ENCODE measurements at places on chromosomes 7 and 10.

DNA sequence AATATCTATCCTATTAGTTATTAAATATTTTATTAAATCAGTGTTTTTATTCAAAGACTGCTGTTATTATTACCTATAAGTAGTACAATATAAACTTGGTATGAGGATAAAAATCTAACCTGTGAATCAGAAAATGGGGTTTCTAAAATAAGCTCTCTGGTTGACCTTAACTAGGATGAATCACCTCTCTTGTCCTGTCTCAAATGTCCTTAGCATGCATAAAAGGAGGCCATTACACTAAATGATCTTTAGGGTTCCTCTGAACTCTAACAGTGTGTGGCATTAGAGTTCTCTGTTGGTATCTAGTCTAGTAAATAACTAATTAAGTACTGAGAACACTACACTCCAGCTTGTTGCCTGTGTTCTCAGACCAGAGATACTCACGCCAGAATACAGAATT, 143.1 kb upstream of the LRRTM3 start:
- DNase-seq = no peak

GRCh38 chr7:74483402-74484336, 30.0 kb downstream of the GTF2IRD1 start:
- DNase-seq = no peak

- no peak for DNase-seq
Observed at GRCh38 chr10:17510242-17510908, 56.0 kb upstream of the ST8SIA6 start.

- no peak for DNase-seq
Observed at GRCh38 chr10:75431180-75432111, at the start of gene LRMDA. LRMDA (plus strand) TSS chr10:75431624.

GRCh38 chr7:38973760-38974159, 3.9 kb upstream of the POU6F2 start:
- no peak for DNase-seq

DNA sequence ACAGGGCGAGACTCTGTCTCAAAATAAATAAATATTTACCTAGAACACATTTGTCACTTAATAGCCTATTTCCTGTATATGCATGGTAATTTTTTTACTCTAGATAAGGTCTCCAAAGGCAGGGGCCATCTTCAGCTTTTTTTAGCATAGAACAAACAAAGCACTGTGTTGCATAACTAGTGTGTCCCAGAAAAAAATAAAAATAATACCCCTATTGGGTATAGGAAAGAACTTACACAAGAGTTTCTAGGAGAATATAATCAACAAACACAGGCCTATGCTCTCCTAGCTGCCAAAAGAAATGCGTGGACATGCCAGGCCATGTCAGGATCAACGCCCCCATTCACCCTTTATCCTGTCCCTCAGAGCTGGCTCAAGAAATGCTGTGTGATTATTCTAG, 103.6 kb downstream of the PARD3 start:
- DNase-seq = no peak

DNA sequence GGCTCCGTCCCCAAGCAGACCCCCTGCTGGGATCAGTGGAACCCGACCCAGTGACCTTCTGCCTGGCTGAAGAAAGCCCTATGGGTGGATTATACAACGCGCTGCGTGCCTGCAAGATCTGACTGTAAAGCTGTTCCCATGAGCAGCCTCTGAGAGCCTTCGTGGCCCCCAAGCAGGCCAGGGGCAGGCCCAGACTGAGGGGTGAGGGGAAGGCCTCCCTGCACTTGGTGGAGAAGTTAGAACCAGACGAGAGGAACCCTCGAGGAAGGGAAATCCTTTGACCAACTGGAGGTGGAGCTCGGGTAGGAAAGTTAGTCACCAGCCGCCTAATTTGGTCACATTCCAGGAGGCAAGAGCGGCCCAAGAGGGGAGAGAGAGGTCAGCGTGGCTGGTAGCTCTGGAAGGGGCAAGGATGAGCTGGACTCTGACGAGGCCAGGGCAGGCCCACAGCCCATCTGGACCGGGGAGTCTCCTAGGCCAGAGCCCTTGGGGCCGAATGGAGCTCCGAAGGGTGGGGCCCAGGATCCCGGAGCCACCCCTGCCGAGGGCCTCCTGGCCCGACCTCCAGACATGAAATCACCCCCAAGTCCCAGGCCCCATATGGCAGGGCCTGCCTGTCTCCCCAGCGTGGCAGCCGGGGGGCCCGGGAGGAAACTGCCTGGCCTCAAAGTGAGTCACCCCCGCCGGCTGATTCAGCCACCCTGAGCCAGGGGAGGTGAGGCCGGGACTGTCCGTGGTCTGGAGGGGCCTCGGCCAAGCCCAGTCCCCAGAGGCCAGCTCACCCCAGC, 23.3 kb upstream of the PDGFA start:
- DNase-seq = peak; percentile 54

GRCh38 chr10:43817368-43817767, 168.7 kb upstream of the ZNF32 start:
- DNase-seq = no peak

DNA sequence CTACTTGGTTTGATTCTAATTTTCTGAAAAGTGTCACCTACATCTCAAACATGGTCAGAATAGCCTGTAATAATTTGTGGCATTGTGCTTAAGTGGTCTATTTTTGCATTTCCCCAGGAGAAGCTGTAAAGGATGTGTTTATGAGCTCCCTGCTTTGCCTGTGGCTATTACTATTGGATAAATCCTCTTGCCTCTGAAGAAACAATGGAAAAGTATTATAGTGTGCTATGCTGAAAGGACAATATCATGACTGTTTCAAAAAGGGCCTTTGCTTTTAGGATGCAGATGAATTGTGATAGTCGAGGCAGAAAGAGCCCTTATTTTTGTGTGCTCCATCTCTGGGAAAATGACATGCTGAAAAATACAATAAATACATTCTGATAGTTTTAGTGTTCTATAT, 94.1 kb upstream of the ARMC3 start:
- no peak for DNase-seq

DNA sequence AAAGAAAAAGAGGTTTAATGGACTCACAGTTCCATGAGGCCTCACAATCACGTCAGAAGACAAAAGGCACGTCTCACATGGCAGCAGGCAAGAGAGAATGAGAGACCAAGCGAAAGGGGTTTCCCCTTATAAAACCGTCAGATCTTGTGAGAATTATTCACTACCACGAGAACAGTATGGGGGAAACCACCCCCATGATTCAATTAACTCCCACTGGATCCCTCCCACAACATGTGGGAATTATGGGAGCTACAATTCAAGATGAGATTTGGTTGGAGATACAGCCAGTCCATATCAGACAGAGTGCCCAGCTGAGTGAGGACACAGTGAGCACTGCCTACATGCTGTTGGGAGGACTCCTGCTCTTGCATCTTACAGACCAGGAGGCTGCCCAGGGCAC, 148.4 kb downstream of the TEX36 start:
- no peak for DNase-seq

DNA sequence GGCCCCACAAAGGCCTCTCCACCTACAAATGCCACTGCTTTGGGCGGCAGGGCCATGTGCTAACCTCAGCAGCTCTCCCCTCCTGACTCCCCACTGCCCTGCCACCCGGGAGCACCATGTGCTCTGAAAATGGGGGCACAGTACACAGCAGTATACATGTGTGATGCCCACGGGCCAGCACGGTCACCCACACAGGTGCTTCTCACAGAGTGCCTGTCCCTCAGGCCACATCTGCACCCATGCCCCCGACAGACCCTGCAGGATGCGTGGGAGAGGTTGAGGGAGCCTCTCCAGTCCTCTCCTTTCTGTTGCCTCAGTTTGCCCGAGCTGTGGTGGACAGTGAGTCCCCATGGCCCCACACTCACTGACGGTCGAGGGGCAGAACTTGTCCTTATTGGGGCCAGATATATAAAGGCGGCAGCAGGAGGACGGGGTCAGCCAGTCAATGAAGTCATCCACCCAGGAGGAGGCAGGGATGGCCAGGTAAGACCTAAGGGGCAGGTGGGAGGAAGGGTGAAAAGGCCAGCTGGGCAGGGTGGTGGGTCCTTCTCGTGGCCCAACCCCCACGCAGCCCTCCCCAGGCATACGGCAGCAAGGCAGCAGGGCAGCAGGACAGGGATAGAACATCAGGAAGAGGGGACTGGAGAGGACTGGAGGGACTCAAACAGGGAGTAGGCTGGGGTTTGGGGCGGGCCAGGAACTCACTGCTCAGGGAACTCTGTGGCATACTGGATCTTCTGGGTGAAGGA, 19.6 kb downstream of the NPC1L1 start:
- no peak for DNase-seq

DNA sequence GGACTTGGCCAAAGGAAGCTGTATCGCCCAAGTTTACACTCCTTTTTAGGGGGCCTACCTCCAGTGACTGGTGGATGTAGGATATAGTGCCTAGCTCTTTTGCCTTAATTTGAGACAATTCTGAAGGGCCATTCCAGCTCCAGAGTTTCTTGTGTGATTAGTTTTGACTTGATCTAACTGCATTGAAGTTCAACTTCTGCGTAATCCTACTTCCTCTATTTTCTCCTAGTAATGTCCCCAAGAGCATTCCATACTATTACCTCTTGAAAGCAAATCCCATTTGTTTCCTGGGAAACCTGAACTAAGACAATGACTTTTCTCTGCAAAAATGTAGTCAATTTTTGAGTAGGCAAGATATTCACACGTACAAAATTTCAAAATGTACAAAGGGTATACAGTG, 4.7 kb upstream of the H2AZ2 start:
- DNase-seq = no peak

- no peak for DNase-seq
Observed at GRCh38 chr7:95482424-95482823, 3.3 kb upstream of the ASB4 start.

- DNase-seq = no peak
Observed at GRCh38 chr10:128150561-128150960, 24.3 kb upstream of the MKI67 start.

GRCh38 chr7:68073701-68074100, 1077.1 kb downstream of the TYW1 start:
- no peak for DNase-seq

GRCh38 chr7:93160410-93160809, 12.2 kb upstream of the SAMD9L start:
- DNase-seq = no peak

DNA sequence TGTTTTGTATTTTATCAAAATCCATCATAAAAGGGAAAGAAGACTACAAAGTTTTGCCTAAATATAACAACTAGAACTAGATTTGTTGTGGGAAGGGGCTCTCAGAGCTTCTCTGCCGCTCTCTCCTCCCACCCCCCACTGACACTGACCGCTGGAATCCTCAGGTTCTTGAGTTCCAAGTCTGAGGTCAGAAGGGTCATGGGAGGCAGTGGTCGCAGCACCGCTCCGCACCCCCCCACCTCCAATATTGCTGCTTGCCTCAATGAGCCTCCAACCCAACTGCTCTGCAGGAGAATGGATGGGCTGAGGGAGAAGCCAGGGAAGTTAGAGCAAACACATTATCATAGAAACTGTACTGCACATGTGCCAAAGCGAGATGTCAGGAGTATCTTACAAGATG, 359.4 kb downstream of the GRID1 start:
- DNase-seq = no peak

GRCh38 chr7:78939669-78940068, 513.8 kb downstream of the MAGI2 start:
- no peak for DNase-seq

- no peak for DNase-seq
Observed at GRCh38 chr7:2016761-2017480, 215.8 kb downstream of the MAD1L1 start.

DNA sequence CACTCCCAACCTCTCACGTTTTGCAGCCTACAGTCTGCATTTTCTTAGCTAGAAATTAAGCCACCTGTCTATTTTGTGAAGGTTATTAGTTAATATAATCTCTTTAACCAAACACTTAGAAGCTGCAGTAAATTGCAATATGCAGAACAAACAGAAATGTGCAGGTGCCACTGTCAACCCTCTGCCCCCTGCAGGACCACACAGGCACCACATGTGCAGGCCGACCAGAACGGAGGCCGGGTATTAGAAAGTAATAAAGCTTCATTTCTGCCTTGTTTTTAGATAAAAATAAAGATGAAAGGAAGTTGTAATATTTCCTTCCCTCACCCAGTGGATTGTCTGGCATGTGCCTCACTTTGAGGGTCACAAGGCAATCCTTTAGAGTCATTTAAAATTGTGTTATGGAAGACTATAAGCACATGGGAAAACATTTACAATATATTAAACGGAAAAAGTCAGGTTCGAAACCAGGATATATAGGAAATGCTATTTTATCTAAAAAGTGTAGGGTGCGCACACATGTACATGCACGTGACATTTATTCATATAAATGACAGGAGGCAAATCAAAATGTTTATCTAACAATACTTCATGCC, 158.2 kb downstream of the ARHGAP12 start:
- DNase-seq = peak; percentile 69

DNA sequence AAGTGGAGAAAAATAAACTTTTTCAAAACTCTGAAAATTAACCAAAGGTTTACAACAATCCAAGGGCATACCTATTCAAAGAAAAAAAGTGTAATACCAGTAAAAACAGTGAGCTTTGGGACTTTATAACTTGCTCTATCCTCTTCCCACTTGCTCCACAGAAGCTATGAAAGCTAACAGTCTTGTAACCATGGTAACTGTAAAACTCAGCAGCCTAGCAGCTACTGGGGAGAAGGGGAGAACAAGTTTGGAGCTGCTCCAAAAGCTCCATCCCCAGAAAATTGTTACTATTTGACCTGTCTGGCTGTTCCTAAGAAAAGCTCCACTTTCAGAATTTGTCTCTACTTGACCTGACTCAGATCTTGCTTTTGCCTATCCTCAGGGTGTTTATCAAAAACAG, 191.5 kb downstream of the OTUD1 start:
- no peak for DNase-seq

DNA sequence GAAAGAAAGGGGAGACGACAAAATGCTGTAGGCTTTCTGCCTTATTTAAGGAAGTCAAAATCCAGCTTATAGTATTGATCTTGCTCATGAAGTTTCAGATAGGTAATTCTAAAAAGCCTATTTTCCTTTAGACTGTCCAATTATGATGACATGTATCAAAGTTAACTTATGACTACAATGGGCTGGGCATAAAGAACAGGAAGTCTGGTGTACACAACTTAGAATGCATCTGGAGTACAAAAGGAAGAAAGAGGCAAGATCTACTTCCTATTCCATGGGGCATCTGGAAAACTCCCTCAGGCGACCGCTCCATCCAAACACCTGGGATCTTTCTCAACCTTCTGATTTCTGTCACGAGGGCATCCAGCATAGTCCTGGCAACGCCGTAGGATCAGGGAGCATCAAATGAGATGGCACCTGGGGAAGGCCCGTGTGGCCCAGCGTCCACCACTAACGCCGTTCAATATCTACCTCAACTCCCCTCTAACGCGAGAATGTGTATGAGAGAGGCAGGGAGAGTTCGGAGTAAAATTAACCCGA, 512 bp downstream of the FAM24B start:
- DNase-seq = no peak

GRCh38 chr10:94673614-94674321, 9.8 kb upstream of the CYP2C18 start:
- DNase-seq = no peak

GRCh38 chr10:12733271-12733670, 268.2 kb downstream of the CCDC3 start:
- no peak for DNase-seq

All from stimulated activated CD8-positive, alpha-beta memory T cell treated with anti-CD3 and anti-CD28 coated beads, Interleukin-4, amount 100 ng/mL, for 48 hours (primary cell).